Activated naive CD8-positive, alpha-beta T cell treated with anti-CD3 and anti-CD28 coated beads for 36 hours (primary cell): ENCODE measurements at places on chromosomes 1 and 21. TPM values are rescaled to one million over a fixed set of nuclear protein-coding genes. Genes with fewer than 3 reads are reported as not detected.

Gene CYP4A11
- not detected for total RNA-seq

Gene OPRD1
- 0.02 TPM for total RNA-seq

Gene OR2T33
- total RNA-seq: not detected

Gene CD53
- 191 TPM for total RNA-seq

Gene OR14K1
- not detected for total RNA-seq

GRCh38 chr1:233240371-233240770, 55.2 kb downstream of the PCNX2 start:
- DNase-seq: no peak

DNA sequence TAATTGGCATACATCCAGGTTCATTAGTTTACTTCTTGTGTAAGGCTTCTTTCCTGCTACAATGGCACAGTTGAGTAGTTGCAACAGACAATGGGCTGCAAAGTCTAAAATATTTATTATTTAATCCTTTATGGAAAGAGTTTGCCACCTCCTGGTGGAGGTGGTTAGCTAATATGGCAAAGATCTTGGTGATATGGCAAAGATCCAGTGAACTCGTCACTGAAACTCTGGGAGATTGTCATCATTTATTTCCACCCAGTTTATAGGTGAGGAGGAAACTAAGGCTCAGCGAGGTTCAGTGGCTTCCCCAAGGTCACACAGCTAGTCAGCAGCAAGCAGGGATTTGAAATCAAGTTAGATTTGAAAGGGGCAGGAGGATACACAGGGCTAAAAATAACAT, 16.1 kb upstream of the IFFO2 start:
- no peak for DNase-seq

GRCh38 chr1:201020721-201021629, 2.5 kb downstream of the KIF21B start:
- DNase-seq: peak; percentile 43

GRCh38 chr1:116375148-116375886, 2.3 kb downstream of the ATP1A1 start:
- DNase-seq: no peak

DNA sequence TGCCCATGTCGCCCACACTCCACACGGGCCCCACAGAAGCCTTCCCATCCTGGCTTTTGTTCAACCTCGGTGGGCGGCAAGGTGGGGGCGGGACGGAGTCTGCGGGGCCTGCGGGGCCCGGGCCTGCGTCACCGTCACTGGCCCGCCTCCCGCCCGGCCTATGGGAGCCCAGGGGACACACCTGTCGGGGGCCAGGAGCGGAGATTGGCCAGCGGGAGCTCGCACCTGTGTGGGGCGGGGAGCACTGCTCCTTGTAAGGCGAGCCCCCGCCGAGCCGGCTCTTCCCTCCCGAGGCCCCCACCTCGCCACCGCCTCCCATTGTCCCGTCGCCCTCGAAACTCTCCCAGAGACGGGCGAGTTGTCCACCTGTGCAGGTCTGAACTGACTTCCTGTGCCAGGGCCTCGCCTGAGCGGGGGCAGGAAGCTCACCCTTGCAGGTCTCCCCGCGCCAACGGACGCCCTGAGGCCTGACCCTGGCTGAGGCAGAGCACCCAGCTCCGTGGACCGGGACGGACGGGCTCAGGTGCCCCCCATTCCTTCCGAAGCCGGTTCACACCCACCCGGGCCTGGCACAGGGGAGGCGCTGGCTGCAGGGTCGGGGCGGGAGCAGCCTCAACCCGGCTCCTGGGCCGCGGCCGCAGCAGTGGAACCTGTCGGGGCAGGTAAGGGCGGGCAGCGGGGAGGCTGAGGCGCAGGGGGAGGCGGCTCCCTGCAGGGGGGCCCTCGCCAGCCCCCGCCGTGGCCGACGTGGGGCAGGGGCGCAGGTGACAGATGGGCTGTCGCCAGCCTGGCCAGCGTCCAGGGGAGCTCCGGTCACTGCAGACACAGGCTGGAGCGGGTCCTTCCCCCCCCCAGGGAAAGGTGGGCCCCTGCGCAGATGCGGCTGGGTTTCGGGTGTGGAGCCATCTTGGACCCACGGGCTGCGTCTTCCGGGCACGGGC, 10.8 kb upstream of the TTLL10 start:
- DNase-seq: no peak

DNA sequence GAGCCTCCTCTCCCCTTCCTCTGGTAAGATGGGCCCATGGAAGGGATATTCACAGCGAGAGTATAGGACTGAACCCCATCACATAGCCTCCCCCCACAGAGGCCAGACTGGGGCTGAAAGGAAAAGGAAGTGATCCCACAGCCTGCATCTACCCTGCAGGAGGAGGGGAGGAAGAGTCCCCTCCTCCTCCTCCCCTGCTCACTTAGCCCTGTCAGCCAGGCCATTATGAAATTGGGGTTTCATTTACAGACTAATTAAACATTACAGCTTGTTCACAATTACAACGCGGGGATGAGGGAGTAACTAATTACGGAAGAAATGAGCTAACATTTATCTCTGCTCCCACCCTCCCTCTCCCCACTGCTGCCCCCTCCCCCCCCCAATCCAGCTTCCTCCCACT, 25.4 kb downstream of the DMAP1 start:
- DNase-seq: no peak

DNA sequence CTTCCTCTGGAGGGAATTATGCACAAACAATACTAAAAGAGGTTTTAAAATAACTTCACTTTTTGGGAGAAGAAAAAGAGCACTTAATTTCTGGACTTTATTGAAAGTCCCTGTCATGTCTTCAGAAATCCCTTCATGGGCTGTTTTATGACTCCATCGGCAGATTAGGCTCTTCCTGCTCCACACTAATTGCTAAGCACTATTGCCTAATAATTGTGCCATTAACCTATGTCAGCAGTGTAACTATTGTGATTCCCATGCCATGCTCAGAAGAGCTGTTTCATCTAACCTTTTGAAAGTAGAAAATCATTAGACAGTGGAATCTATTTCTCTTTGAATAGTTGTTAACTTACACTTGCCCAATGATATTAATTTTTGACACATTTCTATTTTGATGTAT, 489.3 kb upstream of the RUNX1 start:
- DNase-seq: no peak

GRCh38 chr1:181140891-181141290, 52.4 kb downstream of the IER5 start:
- no peak for DNase-seq

DNA sequence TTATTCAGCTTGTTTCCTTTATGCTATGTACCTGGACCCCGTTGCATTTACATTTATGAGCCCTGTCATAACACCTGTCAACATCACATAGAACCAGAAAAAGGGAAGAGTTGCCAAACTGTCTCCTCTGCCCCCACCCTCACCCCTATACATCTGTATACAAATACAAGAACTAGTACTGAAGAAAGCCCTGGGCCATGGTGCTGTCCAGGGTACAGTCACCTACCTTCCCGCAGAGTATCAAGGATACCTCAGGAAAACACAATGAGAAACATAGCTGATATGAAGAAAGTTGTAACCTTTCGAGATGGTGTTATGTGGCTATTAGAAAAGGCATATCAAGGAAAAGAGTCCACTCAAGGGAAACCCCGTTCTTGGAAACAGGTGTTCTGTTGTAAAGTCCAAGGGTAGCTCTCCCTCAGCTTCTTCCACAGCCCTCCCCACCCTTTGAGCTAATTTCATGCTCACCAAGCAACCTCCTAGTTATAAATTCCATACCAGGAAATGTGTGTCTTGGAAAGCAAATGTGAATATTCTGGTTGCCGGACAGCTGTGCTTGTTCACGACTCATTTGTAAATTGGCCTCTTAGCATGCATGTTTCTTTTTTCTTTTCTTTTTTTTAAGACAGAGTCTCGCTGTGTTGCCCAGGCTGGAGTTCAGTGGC, 16.7 kb upstream of the AVPR1B start:
- no peak for DNase-seq

- DNase-seq: no peak
Measured at GRCh38 chr1:62401034-62401760, 35.7 kb upstream of the USP1 start.

- no peak for DNase-seq
Measured at GRCh38 chr1:201229095-201229494, 38.5 kb downstream of the IGFN1 start.

GRCh38 chr1:168498159-168498631, 45.6 kb downstream of the XCL2 start:
- DNase-seq: no peak

GRCh38 chr1:183676586-183677189, 23.6 kb upstream of the APOBEC4 start:
- no peak for DNase-seq

DNA sequence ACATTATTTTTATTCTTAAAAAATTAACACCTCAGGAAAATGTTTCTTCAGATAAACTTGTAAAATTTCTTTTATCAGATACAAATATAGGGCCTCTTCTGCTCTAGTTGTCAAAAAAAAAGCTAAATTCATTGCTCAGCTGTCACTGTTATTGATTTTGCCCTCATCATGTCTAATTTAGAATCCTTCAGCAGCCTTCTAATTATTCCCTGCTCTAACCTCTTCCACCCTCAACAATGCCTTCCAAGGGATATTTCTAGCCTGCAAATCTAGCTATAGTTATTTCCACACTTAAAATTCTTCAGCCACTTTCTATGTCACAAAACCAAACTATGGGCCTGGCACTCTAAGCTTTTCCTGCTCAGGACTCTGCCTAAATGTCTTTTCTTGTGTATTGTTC, 25.2 kb downstream of the PDE4B start:
- DNase-seq: no peak

GRCh38 chr1:4119516-4120220, 219.6 kb upstream of the C1orf174 start:
- DNase-seq: no peak
